ENCODE measurements at places on chromosomes 7 and 10.
A peak's percentile ranks its signal among the peaks of the same experiment; 100 is the strongest.

DNA sequence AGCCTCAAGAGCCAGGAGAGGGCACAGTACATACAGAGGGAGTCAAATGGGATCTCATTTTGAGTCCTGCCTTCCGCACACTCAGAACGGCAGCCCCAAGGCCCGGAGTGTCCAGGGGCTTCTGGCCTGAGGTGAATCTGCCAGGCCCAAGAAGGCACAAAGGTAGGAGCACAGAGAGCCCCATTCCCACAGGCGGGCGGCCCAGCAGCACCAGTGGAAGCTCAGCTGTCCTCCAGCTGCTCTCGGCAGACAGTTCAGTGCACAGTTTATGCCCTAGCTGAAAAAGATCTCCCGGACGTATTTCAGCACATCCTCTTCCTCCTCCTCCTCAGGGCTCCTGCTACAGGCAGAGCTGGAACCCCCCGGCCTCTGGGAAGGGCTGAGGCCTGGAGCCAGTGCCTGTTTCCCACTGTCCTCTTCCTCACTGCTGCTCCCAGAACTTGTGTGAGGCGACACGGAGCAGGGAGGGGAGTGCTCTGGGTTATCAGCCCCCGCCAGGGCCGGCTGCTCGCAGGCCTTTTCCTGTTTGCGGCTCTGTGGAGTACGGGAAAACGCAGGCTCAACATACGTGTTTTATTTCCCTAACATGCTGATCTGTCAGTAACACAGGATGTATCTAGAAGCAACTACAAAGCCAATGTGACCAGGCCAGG, 4.0 kb downstream of the CYREN start:
- DNase-seq, result no peak

DNA sequence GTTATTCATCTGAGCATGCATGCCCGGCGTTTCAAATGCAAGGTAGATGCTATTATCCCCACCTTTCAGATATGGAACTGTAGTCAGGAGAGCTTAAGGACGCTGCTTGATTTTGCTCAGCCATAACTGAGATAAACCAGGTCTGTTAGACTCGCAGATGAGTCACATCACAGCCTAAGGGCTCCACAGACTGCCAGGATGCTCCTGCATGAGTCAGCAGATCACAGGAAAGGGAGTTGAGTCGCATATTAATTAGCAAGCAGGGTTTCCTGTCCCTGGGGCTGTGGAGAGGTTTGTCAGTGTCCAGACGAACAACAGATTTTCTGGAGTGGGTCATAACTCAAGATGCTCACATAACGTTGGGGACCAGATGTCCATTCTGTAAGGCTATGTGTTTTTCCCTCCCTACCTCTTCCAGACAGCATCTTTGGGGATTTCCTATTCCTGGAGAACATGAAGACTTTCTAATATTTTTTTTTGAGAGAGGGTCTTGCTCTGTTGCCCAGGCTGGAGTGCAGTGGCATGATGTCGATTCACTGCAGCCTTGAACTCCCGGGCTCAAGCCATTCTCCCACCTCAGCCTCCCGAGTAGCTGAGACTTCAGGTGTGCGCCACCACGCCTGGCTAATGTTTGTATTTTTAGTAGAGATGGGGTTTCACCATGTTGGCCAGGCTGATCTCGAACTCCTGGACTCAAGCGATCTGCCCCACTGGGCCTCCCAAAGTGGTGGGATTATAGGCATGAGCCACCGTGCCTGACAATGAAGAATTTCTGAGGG, 36.7 kb downstream of the PFKFB3 start:
- DNase-seq, result peak; percentile 99

GRCh38 chr7:136183981-136184380, 206.8 kb upstream of the MTPN start:
- no peak for DNase-seq

DNA sequence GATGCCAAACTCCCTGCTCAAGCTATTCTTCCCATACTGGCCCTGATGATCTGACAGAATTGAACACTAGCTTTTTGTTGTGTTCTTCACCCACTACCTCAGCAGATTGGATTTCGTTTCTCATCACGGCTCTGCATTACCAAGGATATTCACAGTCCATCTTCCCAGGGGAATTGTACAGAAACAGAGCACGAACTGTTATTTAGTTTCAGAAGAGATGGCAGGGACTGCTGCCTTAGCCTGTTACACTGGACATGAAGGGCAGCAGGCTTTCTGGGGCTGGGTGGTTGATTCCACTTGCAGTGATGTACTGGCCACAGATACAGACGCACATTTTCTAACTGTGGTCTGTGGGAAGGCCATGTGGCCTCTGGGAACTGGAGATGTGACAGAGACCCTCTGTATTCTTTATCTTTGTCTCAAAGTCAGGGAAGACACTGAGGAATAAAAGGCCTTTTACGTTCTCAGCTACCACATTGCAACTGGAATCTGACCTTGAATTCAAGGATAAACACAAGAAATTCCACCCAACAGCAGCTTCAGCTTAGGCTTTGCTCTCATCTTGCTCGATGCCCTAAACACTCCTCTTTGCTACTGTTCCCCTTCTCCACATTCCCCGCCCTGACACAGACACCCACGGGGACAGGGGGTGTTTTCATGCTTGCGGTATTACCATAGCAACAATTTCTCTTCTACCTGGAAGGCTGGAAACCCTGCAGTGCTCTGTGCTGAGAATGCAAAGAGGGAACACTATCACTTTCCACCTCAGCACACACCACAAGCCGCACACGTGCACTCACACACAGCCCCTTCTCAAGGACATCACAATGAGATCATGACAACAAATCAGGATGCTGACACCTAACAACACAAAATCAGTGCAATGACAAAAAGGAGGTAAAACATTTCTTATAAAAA, 81.7 kb downstream of the RNF216 start:
- DNase-seq, result no peak

- no peak for DNase-seq
Observed at GRCh38 chr7:50851891-50852290, 69.2 kb upstream of the GRB10 start.

GRCh38 chr7:108178398-108178797, 48.2 kb upstream of the LAMB4 start:
- no peak for DNase-seq

DNA sequence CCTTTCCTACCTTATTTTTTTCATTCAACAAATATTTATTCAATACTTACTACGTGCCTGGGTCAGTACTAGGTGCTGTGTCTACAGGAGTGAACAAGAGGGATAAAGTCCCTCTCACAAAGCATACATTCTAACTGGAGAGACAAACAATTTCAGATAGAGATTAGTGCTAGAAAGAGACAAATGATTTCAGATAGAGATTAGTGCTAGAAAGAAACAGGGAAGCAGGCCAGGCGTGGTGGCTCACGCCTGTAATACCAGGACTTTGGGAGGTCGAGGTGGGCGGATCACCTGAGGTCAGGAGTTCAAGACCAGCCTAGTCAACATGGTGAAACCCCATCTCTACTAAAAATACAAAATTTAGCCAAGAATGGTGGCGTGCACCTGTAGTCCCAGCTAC, 34.6 kb downstream of the RBM28 start:
- DNase-seq, result no peak

- no peak for DNase-seq
Observed at GRCh38 chr10:56316603-56317002, 44.5 kb downstream of the ZWINT start.

DNA sequence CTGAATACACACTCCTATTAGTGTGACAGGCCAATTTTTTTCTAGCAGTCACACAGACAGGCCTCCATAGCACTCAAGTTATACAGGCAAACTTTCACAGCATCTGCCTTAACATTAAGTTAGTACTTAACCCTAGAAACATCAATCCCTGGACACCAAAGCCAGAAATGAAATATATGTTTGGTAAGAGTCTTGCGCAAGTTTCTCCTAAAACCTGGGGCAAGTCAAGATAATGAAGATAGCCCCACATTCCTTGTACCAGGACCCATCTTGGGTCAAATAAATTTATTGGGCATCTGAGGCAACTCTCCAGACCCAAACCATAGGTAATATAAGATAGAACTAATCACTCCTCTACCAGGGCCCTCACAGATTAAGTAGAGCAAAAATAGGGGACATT, 70.8 kb upstream of the ZNF92 start:
- no peak for DNase-seq

- DNase-seq, result no peak
Observed at GRCh38 chr10:101887775-101888174, 44.2 kb upstream of the KCNIP2 start.

DNA sequence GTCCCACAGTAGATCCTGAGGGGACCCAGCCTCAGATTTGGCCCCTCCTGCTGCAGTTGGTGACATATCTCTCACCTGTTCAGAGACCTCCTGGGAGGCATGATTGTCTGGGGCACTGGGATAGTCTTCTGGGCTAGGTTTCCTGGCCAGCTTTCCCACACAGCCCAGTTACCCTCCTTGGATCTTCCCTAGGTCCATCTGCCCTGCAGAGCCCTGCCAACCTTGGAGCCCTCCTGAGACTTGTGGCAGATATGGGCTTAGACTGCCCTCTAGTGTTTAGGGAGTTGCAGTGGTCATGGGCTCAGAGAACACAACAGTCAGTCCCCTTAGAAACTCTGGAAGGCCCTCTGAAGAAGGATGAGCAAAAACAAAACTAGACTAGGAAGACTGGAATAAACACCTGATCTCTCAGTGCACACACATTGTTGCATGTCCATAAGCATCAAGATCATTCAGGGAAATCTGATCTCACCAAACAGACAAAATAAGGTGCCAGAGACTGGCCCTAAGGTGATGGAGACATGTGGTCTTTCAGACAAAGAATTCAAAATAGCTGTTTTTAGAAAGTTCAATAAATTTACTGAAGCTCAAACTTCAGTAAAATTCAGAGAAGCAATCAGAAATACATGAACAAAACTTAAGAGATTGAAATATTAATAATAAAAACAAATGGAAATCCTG, 324.6 kb downstream of the ATRNL1 start:
- DNase-seq, result peak; percentile 57

DNA sequence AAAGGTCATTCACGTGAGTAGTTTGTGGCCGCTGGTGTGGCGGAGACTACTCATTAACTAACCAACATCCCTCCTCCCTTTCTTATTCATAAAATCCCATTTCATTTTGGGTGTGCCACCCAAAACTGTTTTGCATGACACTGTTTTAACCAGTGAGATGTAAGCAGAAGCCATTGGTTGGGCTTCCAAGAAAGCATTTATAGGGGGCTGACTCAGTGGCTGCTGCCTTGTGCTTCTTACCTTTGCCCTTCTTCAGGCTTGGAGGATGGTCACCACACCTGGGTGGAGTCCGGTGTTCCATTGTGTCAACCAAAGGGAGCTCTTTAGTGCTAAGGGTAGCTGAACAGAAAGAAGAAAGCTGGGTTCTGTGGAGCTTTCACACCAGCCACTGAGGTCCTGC, 37.2 kb upstream of the EPC1 start:
- no peak for DNase-seq

GRCh38 chr10:80203835-80204676, 1.3 kb downstream of the ANXA11 start:
- DNase-seq, result no peak

Measured in fibroblast of upper back skin (primary cell).